ENCODE measurements at places on chromosomes 5 and 9. TPM values are rescaled to one million over a fixed set of nuclear protein-coding genes. Genes with fewer than 3 reads are reported as not detected.

GRCh38 chr5:123035360-123035917 is 1.1 kb downstream of the PPIC start:
- no peak overlapping the region for H3K27ac ChIP-seq
- H3K4me3 ChIP-seq: no peak overlapping the region
- no peak for DNase-seq

DNA sequence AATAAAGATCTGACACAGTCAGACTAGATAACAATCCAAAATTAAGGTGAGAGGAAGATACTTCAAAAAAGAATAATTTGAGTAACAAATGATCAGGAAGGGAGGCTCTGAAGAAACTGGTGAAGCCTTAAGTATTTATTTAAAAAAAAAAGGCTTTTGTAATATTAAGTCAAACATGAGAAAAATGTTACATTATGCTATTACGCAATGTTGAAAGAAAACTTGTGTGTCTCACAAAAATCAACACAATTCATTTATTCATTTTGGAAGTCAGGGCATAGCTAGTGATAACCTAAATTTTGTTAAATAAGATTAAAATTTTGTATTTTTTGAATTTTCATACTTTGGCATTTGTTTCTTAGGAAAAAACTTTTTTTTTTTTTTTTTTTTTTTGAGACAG is 28.2 kb downstream of the WDR41 start:
- no peaks in the 10 kb centered on the region for H3K27me3 ChIP-seq
- H3K4me1 ChIP-seq: no peaks in the 10 kb centered on the region
- H3K27ac ChIP-seq: no peak overlapping the region
- H3K36me3 ChIP-seq: no peaks in the 10 kb centered on the region

- no peak overlapping the region for H3K27ac ChIP-seq
- no peak for DNase-seq
- no peak overlapping the region for H3K4me3 ChIP-seq
- H3K4me1 ChIP-seq: peaks cover 25% of the 10 kb centered on the region
- H3K36me3 ChIP-seq: no peaks in the 10 kb centered on the region
- no peaks in the 10 kb centered on the region for H3K27me3 ChIP-seq
Observed at GRCh38 chr9:37410354-37410861, 12.1 kb upstream of the GRHPR start.

GRCh38 chr9:84677080-84677479 is 7.6 kb downstream of the NTRK2 start:
- H3K27ac ChIP-seq: no peak overlapping the region
- no peaks in the 10 kb centered on the region for H3K4me1 ChIP-seq
- no peaks in the 10 kb centered on the region for H3K36me3 ChIP-seq
- no peak overlapping the region for H3K4me3 ChIP-seq
- DNase-seq: no peak

DNA sequence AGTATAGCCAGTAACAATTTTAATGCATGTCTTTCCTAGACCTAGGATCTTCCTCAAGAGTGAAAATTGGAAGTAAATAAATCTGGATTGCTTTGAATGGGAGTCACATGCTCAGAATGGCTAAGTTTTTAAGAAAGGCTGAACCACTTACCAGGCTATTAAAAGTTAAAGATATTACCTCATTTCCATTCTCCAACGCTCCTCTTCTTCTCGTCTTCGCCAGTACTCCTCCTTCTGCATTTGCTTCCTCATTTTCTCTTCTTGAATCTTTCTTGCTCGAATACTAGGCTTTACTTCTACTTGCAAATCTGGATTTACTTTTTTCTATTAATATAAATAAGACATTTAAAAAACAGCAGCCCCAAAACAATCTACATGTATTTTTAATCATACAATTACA is 49.6 kb downstream of the ZFR start:
- H3K4me1 ChIP-seq: no peaks in the 10 kb centered on the region
- DNase-seq: no peak
- no peak overlapping the region for H3K27ac ChIP-seq

DNA sequence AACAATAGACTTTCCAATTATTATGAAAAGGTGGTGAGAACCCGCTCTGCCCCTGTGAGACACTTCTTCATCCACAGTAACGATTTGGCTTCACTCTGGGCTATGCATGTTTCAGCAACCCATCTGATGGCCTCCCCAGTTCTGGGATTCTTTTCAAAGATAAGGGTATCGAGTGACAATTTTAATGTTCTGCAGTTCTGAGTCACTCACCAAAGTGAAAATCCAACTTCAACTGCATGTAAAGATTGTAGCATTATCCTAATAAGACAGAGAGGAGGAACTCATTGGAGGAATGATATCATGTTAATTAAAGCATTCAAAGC is 1078.3 kb upstream of the SEMA6A start:
- H3K27me3 ChIP-seq: no peaks in the 10 kb centered on the region
- H3K36me3 ChIP-seq: no peaks in the 10 kb centered on the region
- no peak overlapping the region for H3K4me3 ChIP-seq
- no peak overlapping the region for H3K27ac ChIP-seq
- no peak for DNase-seq

DNA sequence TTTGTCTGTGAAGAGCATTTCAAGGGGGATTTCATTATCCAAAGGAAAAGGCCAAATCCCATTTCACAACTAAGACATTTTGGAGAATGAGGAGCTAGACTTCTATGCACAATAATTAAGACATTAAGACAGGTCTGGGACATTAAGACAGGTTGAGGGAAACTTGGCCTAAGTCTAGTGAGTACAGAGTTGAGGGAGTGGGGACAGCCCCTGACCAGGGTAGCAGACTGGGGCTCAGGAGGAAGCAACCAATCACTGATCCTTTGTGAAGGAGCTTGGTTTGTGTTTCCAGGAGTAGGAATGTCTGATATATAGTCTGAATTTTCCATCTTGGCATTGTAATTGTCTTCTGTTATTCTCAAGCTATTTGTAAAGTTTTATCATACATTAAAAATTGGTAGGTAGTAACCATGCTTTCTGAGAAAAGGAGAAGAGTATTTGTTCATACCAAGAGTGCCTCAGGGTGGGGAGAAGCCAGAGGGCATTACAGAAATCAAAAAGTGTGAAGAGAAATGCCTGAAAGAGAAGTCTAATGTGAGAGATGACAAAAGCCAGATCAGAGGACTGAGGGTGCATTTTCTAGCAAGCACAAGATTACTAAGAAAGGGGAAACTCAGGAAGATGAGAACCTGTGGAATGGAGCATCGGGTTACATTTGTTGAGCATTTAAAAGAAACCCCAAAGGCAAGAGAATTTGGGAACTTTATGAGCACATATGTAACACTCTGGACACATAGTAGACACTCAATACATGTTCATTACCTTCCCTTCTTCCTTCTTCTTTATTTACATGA is 189.3 kb upstream of the PIK3R1 start:
- H3K4me1 ChIP-seq: no peaks in the 10 kb centered on the region
- no peak overlapping the region for H3K4me3 ChIP-seq
- no peaks in the 10 kb centered on the region for H3K36me3 ChIP-seq
- no peaks in the 10 kb centered on the region for H3K27me3 ChIP-seq

DNA sequence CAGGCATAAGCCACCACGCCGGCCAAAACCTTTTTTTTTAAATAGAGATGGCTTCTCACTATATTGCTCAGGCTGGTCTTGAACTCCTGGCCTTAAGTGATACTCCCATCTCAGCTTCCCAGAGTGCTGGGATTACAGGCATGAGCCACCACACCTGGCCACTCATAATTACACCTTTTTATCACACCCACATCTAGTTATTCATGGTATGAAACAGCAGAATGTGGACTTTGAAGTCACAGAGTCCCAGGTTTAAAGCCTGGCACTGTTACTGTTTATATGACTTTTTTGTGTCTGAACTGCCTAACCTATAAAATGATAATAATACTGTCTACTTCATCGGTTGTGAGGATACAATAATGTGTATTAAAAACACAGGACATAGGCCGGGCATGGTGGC is 23.1 kb downstream of the ZNF346 start:
- no peaks in the 10 kb centered on the region for H3K4me1 ChIP-seq
- H3K27ac ChIP-seq: no peak overlapping the region
- no peaks in the 10 kb centered on the region for H3K27me3 ChIP-seq
- DNase-seq: no peak

DNA sequence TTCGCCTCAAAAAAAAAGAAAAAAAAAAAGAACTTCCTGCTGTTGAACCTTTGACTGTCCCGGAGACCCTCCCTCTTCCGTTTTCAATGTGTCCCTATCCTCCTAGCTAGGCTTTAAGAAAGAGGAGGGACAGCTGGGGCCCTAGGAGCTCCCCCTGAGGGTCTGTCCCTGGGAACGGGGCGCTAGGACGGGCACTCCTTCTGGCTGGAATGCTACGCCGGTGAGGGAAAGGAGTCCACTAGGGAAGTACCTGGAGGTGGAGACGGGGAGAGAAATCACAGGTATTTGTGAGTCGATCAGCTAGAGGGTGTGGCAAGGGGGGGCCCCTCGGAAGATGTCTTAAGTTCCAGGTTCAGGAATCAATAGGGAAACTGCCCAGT is 4.6 kb downstream of the SIT1 start:
- peaks cover 50% of the 10 kb centered on the region for H3K4me1 ChIP-seq
- no peak for DNase-seq
- no peaks in the 10 kb centered on the region for H3K27me3 ChIP-seq
- H3K4me3 ChIP-seq: peak overlapping the region; percentile 78

- no peaks in the 10 kb centered on the region for H3K27me3 ChIP-seq
- no peak overlapping the region for H3K4me3 ChIP-seq
- no peaks in the 10 kb centered on the region for H3K36me3 ChIP-seq
- H3K4me1 ChIP-seq: no peaks in the 10 kb centered on the region
- DNase-seq: no peak
Observed at GRCh38 chr5:147927901-147928300, 21.6 kb upstream of the C5orf46 start.

GRCh38 chr9:132669319-132669697 is 475 bp downstream of the DDX31 start:
- no peak for DNase-seq

DNA sequence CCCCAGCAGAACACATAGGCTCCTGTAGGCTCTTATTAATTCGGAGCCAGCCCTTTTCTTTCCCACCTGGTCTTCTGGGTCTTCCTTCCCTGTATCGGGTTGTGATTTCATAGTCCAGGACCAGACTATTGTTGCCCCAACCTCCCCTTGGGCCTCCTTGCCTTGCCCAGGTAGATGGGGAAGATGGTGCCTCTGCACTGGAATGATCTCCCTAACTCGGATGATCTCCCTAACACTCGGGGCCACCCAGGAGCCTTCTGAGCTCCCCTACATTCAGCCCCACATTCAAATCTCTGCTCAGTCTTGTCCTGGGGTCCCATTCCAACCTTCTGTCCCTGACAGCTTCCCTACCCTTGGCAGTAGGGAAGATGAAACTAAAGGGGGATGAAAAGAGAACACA is 2.7 kb upstream of the IRF1 start:
- peaks cover 12% of the 10 kb centered on the region for H3K36me3 ChIP-seq
- DNase-seq: no peak
- no peak overlapping the region for H3K4me3 ChIP-seq
- no peaks in the 10 kb centered on the region for H3K27me3 ChIP-seq
- H3K4me1 ChIP-seq: peaks cover 67% of the 10 kb centered on the region

- no peak overlapping the region for H3K27ac ChIP-seq
- no peak overlapping the region for H3K4me3 ChIP-seq
- no peaks in the 10 kb centered on the region for H3K27me3 ChIP-seq
- H3K36me3 ChIP-seq: no peaks in the 10 kb centered on the region
Observed at GRCh38 chr5:179113143-179113530, 53.0 kb downstream of the ZNF354C start.

GRCh38 chr5:93225748-93226147 is 355.3 kb downstream of the NR2F1-AS1 start:
- H3K4me3 ChIP-seq: no peak overlapping the region
- no peaks in the 10 kb centered on the region for H3K27me3 ChIP-seq
- H3K27ac ChIP-seq: no peak overlapping the region
- no peak for DNase-seq

DNA sequence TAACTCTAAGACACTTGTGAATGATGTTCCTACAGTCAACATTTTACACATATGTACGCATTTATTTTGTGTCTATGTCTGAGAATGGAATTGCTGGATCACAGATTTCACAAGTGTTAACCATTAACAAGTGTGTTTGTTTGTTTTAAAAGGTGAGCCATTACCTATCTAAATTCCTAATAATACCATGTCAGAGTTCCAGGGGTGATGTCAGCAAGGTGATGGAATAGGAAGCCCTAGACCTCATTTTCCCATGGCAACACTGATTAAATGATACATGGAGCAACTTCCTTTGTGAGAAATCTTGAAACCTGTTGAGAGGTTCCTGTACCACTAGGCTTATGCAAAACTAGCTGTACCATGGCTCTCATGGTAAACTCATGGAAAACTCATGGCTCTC is 309.7 kb downstream of the CYLC2 start:
- no peak overlapping the region for H3K27ac ChIP-seq
- H3K4me3 ChIP-seq: no peak overlapping the region
- no peaks in the 10 kb centered on the region for H3K4me1 ChIP-seq

GRCh38 chr5:158223054-158223600 is 364.2 kb upstream of the CLINT1 start:
- no peak overlapping the region for H3K27ac ChIP-seq
- DNase-seq: no peak
- no peaks in the 10 kb centered on the region for H3K36me3 ChIP-seq
- no peaks in the 10 kb centered on the region for H3K27me3 ChIP-seq
- H3K4me1 ChIP-seq: no peaks in the 10 kb centered on the region

The C5orf58 gene
- total RNA-seq: not detected

The PCBD2 gene
- total RNA-seq: 13.1 TPM

The NRARP gene
- total RNA-seq: 0.29 TPM

The HAVCR1 gene
- total RNA-seq: 5.7 TPM

The CCL19 gene
- total RNA-seq: not detected

The PCDHB16 gene
- not detected for total RNA-seq

The TMEM38B gene
- total RNA-seq: 16.6 TPM

The SPARC gene
- total RNA-seq: 0.19 TPM

The SNCB gene
- not detected for total RNA-seq

The ANKRD31 gene
- total RNA-seq: 0.86 TPM

The THBS4 gene
- total RNA-seq: 0.47 TPM

The DOCK8 gene
- total RNA-seq: 307 TPM
